ENCODE measurements at places on chromosomes 7 and 10.

DNA sequence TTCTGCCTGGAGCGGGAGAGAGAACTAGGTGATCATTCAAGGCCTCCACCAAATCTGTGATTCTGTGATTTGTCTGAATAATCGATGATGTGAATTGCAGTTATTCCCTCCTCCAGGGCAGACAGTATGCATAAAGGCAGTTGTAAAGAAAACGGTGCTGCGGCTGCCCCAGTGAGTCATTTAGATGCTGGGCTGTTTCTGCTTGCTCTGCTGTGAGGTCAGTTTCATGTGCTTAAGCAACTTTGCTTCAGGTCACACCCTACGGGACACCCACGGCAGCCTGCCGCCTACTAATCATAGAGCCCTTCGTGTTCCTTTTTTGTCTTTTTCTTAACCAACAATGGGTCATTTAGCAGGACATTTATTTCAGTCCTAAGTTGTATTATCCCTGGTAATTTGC lies 158.1 kb upstream of the PITRM1 start:
- DNase-seq = no peak

GRCh38 chr10:100748231-100749058 lies 3.1 kb downstream of the PAX2 start:
- no peak for DNase-seq

DNA sequence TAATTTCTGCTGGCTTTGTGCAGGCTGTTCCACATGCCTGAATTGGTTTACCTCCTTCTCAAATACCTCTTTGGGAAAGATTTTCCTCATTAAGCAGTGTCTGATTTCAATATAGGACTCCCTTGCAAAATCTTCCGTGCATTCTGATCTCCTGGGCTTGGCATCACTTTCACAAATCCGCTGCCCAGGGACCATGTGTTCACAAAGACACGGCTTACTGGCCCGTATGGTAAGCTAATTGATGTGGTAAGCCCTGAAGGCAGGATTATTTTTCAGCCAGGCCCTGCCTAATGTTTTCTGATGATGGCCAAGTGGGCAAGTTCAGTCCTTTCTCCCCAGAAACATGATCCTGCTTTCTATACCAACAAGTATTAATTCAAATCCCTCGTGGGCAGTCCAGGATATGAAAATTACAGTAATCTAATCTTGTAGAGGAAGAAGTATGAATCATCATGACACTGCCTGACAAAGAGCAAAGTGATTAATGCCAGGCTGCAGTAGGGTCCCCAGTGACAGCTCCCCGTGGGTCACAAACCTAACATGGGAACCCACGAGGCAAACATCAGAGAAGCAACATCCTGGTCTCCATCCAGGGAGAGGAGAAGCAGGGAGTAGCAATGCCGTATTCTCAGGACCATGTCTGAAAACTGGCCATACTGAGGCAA lies 11.6 kb upstream of the SVIL start:
- DNase-seq = peak; percentile 2

DNA sequence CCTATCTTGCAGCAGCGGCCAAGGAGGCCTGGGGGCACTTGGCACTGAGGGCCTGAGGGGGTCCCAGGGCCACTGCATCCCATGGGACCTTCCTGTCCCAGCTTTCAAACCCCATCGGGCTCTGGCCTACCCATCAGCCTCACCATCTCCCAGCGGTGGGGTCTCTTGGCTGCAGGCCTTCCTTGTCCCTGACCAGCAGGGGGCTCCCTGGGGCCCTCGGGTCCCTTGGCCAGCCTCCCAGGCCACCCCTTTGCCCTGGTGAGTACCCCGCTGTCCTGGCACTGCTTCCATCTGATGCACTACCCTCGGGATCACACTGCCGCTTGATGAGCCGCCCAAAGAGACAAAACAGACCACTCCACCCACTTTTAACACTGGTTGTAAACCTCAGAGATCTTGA lies 43.5 kb downstream of the YKT6 start:
- DNase-seq = no peak

DNA sequence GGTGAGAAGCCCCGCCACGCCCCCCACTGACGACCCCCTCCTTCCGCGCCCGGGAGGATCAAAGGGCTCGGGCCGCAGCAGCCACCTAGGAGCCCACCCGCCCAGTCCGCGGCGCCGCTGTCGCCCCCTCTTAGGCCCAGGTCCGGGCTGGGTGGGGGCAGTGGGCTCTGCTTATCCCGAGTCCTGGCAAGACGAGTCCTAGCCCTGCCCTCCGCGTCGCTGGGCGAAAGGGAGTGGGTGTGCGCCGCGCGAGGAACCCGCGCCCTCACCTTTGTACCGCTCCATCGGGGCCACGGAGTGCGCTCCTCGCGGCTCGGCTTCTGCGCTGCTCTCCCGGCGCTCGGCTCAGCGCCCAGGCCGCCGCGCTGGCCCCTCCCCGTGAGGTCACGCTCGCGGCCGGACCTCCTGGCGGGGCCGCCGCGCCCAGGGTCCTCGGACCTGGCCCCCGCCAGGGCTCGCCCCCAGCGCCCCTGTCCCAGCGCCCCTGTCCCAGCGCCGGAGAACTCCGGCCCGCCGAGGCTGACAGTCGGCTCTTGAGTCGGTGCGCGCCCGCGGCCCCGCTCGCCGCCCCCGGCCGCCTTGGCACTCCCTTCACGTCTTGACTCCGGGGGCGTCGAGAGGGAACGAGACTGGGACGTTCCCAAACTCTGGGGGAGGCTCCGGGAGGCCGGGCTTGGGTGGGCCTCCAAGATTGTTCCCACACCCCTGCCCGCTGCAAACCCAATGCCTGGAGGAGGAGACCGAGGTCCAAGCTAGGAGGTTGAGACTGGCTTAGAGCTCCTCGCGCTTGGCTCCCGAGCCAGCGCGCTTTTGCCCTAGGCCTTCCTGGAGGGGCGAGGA lies at the start of gene AFAP1L2:
TSS of gene AFAP1L2 (minus strand) at position 332 of the 840 bp plus-strand sequence. CDS start at position 285, 47 bp downstream.
- no peak for DNase-seq

DNA sequence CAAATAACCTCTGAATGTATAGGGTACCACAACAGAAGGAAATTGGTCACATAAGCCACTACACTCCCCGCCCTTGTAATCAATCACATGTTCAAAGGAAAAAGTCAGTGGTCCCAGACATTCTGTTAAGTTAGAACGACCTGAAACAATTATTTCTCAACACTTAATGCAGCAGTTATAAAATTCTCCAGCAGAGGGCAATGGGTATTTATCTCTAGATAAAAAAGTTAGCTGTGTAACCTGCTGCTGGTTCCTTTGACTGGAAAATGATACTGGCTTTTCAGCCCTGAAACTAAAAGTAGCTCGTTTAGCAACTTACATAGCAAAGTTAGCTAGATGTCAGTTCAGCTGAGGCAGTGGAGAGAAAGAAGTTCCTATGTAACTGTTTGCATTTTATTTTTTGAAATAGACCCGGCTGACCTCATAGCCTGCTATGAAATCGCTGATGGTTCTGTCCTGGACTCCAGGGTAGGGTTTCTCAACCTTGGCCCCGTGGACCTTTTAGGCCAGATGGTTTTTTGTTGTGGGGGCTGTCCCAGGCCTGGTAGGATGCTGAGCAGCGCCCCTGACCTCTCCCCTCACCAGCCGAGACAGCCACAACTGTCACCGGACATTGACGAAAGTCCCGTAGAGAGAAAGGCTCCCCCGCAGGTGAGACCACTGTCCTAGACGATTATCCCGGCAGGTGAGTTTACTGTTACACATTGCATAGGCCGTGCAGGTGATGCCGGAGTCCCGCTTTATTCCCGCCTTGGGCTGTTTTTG lies 40.2 kb upstream of the PROSER2 start:
- DNase-seq = peak; percentile 13

DNA sequence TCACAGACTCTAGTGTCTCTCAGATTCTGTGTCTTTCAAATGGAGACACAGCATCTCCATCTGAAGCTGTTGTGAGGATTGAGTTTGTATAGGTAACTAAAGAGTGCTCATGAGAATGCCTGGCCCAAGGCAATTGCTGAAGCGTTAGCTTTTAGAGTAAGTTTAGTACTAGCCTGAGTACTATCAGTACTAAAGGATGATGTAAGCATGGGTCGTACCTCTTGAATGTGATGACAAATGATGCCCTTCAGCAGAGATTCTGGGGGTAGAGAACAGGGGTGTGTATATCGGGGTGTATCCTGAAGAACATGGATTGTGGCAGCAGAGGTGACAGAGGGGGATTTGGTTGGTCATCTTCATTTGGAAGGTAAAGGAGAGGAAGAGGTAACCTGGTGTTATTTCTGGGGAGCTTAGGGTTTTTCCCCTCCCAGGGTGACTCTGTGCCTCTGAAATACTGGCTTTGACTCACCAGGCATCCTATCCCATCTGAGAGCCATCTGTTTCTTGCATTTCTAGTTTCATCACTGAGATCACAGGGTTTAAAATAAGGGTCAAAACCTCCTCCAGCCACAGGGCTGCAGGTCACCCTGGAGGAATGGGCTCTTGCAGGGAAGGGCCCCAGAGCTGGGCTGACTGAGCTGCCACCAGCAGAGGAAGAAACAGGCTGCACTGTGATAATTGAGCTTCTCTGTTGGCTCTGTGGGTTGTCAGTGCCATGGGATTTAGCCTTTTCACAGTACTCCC lies 756.0 kb downstream of the KCNMA1 start:
- no peak for DNase-seq

All from COR-L47 (cell line).